ENCODE measurements at places on chromosomes 7 and 10. TPM values are rescaled to one million over a fixed set of nuclear protein-coding genes. Genes with fewer than 3 reads are reported as not detected.
A peak's percentile ranks its signal among the peaks of the same experiment; 100 is the strongest.

- no peaks in the 10 kb centered on the region for H3K4me1 ChIP-seq
- no peaks in the 10 kb centered on the region for H3K36me3 ChIP-seq
- H3K27me3 ChIP-seq: no peaks in the 10 kb centered on the region
Observed at GRCh38 chr10:127462643-127463295, 86.3 kb upstream of the NPS start.

GRCh38 chr7:105297985-105298384 lies 90.7 kb downstream of the SRPK2 start:
- no peak overlapping the region for H3K27ac ChIP-seq
- DNase-seq: no peak
- no peaks in the 10 kb centered on the region for H3K36me3 ChIP-seq
- no peaks in the 10 kb centered on the region for H3K4me1 ChIP-seq
- no peaks in the 10 kb centered on the region for H3K27me3 ChIP-seq

GRCh38 chr7:95365151-95365550 lies 31.0 kb downstream of the PON3 start:
- no peak for DNase-seq
- H3K27me3 ChIP-seq: no peaks in the 10 kb centered on the region
- no peaks in the 10 kb centered on the region for H3K4me1 ChIP-seq
- H3K27ac ChIP-seq: no peak overlapping the region
- peaks cover 26% of the 10 kb centered on the region for H3K36me3 ChIP-seq

- H3K27ac ChIP-seq: no peak overlapping the region
- H3K4me1 ChIP-seq: no peaks in the 10 kb centered on the region
- DNase-seq: peak; percentile 21
- no peaks in the 10 kb centered on the region for H3K36me3 ChIP-seq
- no peak overlapping the region for H3K4me3 ChIP-seq
- H3K27me3 ChIP-seq: no peaks in the 10 kb centered on the region
Observed at GRCh38 chr10:49228677-49229076, 40.5 kb upstream of the TMEM273 start.

DNA sequence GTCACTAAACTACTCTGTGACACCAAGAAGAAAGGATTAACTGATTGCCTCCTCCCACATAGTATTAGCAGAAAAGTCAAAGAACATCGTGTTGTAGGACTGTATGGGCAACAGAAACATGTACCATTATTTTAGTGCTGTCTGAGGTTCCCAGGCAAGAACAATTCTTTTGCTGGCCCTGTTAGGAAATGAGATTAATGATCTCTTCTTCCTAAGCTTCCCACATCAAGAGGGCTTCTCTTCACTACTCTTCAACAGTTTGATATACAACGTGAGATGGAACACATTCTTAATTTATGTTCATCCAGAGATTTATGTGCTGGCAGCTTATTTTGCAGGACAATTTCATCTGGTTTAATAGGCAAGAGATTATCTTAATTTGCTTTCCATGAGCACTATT lies 219.6 kb downstream of the DOCK4 start:
- H3K4me1 ChIP-seq: no peaks in the 10 kb centered on the region
- H3K36me3 ChIP-seq: no peaks in the 10 kb centered on the region
- H3K4me3 ChIP-seq: no peak overlapping the region
- H3K27me3 ChIP-seq: no peaks in the 10 kb centered on the region

DNA sequence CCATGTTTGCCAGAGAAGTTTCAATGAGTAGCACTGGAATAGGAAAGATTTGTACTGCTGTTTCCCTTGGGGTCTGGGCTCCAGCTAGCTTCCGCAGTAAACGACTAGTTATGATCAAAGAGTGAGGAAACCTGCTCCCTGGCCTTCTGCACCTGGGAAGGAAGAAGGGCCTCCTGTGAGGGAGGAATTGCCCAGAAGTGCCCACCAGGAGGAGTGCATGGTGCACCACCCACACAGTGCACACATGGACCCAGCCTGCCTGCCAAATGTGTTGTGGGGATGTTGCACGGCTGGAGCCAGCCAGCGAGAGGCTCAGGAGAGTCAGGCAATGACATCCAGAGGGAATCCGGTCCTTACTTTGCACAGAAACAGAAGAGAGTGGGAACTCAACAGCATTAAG lies 27.0 kb upstream of the FAM107B start:
- H3K36me3 ChIP-seq: no peaks in the 10 kb centered on the region
- DNase-seq: no peak
- H3K4me3 ChIP-seq: no peak overlapping the region
- no peaks in the 10 kb centered on the region for H3K4me1 ChIP-seq

GRCh38 chr10:60733517-60733822 lies 44.8 kb upstream of the CDK1 start:
- no peak overlapping the region for H3K27ac ChIP-seq
- peaks cover 17% of the 10 kb centered on the region for H3K4me1 ChIP-seq
- H3K4me3 ChIP-seq: peak overlapping the region; percentile 48

DNA sequence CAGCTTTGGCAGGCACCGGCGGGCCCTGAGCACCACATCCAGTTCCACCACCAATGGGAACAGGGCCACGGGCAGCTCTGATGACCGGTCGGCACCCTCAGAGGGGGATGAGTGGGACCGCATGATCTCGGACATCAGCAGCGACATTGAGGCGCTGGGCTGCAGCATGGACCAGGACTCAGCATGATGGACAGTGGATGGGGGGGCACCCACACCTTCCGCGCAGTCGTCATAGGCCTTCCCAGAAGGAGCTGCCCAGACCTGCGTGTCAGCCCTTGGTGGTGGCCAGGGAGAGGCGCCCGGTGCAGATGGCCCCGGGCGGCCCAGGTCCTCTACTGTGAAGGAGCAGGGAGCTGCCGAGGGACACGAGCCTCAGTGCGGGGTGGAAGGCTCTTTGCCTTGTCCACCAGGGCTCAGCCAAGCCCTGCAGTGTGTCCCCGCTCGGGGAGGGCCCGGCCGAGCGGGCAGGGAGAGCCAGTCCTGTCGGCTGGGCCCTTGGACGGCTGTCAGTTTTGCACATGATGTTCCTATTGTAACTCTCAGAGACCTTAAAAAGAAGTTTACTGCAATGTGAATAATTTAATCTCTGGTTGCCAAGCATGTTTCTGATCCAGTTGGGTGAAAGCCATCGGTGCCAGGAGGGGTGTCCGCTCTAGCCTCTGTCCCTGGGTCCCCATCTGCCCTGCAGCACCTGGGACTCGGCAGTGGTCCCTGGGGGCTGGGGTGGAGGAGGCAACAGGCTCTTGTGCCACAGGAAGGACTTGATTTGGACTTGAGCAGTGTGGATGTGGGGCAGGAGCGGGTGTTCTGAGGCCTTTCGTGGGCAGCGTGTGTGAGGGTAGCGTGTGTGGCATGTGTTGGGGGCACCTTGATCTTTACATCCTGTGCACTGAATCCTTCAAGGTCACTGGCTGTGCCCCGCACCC lies 12.6 kb downstream of the NACAD start:
- no peak for DNase-seq
- H3K27ac ChIP-seq: no peak overlapping the region
- H3K4me3 ChIP-seq: no peak overlapping the region
- no peaks in the 10 kb centered on the region for H3K27me3 ChIP-seq
- H3K36me3 ChIP-seq: peaks cover 9% of the 10 kb centered on the region

DNA sequence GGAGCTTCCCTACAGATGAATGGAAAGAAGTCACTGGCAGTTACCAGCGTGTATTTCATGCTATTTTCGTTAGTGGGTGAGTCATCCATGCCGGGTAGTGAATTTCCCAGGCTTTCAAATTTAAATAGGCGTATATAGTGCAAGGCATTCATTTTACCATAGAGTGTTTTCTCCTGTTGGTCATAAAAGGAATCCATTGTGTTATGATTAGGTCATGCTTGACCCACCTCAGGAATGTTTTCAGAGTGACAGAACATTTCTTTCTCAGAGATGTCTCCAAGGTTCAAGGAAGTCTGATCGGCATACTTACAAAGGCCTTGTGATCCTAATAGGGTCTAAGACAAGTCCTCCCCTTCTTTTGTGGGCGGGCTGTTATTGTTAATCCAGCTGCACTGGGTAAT lies 110.7 kb downstream of the AKR1D1 start:
- DNase-seq: no peak
- no peaks in the 10 kb centered on the region for H3K4me1 ChIP-seq
- no peak overlapping the region for H3K4me3 ChIP-seq
- no peaks in the 10 kb centered on the region for H3K27me3 ChIP-seq
- H3K36me3 ChIP-seq: no peaks in the 10 kb centered on the region
- H3K27ac ChIP-seq: no peak overlapping the region

DNA sequence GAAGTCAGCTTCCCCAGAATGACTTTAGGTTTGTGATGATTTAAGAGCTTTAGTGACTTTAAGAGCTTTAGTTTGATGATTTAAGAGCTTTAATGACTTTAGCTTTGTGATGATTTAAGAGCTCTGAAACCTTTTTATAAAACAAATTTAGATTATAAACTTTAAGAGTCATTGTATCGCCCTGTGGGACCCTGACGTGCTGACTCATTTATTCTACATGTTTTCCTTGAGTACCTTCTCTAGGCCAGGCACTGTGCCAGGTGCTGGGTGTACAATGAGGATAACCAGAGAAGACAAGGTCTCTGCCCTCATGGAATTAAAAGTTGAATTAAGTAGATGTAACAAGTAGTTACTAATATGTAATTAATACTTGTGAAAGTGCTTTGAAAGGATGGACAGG lies 45.4 kb downstream of the CNNM1 start:
- DNase-seq: no peak
- no peak overlapping the region for H3K4me3 ChIP-seq

DNA sequence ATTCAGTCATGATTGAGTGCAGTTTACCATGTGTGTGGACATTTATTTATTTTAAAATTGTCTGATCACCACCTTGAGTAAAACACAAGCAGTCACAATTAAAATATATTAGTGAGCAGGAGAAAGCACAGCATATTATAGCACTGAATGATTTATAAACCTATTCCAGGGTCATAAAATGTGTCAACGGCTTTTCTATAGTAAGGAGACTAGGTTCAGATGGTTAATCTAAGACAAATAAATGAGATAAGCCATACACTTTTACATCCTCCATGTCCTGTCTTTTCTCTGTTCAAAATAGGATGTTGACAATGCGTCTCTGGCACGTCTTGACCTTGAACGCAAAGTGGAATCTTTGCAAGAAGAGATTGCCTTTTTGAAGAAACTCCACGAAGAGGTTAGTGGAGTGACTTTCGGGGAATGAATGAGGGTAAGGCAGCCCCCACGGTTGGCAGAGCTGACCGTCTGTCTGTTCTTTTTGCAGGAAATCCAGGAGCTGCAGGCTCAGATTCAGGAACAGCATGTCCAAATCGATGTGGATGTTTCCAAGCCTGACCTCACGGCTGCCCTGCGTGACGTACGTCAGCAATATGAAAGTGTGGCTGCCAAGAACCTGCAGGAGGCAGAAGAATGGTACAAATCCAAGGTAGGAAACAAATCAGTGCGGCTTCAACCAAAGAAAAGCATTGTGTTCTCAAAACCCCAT lies 5.4 kb downstream of the VIM start:
- no peak overlapping the region for H3K27ac ChIP-seq
- H3K27me3 ChIP-seq: peaks cover 12% of the 10 kb centered on the region
- peaks cover 21% of the 10 kb centered on the region for H3K4me1 ChIP-seq
- H3K36me3 ChIP-seq: peaks cover 2% of the 10 kb centered on the region
- no peak for DNase-seq

GIMAP5 gene
- 11.1 TPM for total RNA-seq

ZNF107 gene
- 4.9 TPM for total RNA-seq

TWIST1 gene
- 0.17 TPM for total RNA-seq

CLDN15 gene
- 12.4 TPM for total RNA-seq

ADRB1 gene
- 0.05 TPM for total RNA-seq

Measured in liver (tissue), 10 donors.